Cerebellum (tissue), 4 donors: ENCODE measurements at places on chromosomes 3 and 15. TPM values are rescaled to one million over a fixed set of nuclear protein-coding genes. Genes with fewer than 3 reads are reported as not detected.

CPLX3 gene
- total RNA-seq, result 1.00 TPM

AGTR1 gene
- 7.1 TPM for total RNA-seq

ALS2CL gene
- total RNA-seq, result 3.2 TPM

GOLIM4 gene
- 36.6 TPM for total RNA-seq

DAZL gene
- total RNA-seq, result 0.09 TPM

FAN1 gene
- 31.4 TPM for total RNA-seq

FANCD2OS gene
- not detected for total RNA-seq

CORO2B gene
- total RNA-seq, result 30.2 TPM

ITIH1 gene
- 0.18 TPM for total RNA-seq

DNA sequence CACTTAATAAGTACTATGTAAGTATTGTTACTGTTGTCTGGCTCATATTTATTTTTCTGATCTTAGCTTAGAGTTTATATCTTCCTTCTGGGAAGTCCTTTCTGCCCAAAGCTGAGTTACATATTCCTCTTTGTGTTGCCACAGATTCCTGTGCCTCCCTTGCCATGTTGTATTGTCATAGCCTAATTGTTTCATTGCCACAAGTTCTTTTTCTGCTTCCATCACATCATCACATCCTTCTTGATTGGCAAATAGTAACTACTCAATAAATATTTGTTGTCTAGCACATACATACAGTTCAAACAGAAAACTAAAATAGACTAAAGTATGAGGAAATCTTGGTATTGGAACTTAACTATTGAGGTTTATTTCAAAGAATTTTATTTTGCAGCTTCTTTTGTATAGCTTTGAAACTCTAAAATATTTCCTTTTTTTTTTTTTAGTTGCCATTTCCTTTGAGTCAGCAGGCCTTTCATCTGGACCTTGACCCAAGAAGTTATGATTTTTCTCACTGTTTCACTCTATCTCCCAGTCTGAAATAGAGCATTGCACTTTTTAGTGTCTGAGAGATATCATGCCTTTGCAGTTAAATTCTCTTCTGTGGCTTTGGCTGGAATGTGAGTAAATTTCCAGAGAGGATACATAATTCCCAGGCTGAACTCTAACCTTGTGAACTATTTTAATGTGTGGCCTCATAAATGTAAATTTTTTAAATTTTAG, 98.2 kb downstream of the ZNF609 start:
- no peak for DNase-seq

DNA sequence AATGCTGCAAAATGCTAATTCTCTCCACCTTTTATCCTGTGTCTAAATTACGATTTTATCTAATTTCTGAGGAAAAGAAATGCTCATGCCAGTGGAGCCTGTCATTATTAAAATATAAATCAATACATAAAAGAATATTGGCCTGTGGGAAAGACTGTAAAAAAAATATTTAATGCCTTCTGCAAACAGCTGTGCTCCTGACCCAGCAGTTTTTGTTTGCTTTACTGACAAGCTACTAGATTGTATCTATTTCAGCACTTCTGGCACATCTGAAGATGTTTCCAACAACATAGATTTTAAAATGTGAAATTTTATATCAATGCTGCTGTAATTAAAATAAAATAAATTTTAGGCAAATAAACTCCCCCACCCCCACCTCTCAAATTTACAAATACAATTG, 493.6 kb upstream of the AGTR1 start:
- no peak for DNase-seq

GRCh38 chr3:110253794-110254193, 817.8 kb upstream of the NECTIN3 start:
- DNase-seq, result no peak

DNA sequence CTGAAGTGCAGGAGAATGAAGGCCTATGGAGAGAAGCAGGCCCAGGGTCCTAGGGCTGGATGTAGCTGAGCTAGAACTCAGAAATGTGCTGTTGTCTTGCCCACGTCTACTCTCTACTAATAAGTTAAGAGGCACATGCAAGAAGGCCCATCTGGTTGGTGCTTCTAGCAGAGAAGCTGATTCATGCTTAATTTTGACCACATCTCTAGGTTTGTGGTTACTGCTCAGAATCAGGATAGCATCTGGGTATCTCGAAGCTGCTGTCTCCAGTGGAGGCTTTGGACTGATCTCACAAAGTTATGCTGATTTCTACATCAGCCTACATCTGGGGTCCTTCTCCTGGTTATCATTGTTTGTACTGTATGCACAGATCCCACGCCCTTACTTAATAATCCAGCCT, 87.3 kb downstream of the CACNA1D start:
- DNase-seq, result no peak

DNA sequence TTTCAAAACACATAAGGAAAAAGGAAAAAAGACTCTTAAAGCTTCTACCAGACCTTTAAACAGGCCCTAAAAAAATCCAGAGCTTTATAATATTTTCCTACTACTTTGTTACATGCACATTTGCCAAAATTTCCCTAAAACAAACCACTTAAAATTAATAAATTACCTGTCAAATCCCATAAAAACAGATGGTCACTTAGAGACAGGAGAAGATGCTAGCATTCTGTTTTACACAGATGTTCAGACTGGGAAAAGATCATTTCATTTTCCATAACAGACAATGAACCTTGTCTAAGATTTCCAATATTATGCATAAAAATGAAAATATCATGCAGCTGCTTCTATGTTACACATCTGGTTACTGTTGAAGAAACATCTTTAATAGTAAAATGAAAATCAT, 66.6 kb downstream of the SUCLG2 start:
- no peak for DNase-seq

GRCh38 chr3:177597311-177598096, 400.2 kb upstream of the TBL1XR1 start:
- peak; percentile 27 for DNase-seq

- no peak for DNase-seq
Measured at GRCh38 chr3:155065537-155065936, 14.6 kb upstream of the MME start.

DNA sequence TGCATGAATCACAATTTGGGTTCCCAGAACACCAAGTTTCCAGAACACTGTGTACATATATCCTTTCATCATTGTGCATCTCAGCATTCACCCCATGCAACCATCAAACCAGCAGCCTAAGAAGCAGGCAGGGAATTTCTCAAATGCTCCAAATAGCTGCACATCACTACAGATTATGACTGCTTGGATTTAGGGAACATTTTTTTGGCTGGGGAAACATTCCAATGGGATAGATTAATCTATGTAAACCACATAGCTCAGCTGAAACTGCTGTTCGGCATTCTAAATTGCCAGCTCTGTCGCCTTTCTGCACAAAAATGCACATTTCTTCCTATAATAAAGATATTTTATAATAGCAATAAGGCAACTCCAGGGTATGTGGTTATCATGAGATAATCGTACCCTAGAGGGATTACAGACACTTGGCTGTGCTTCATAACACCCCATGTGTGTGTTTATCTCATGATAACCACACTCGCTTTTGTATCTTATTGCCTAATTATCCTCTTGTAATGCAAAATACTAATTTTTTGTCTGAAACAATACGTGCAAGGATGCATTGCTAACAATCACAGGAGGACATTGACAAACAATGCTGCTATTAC, 483.7 kb upstream of the DPH6 start:
- DNase-seq, result no peak

- no peak for DNase-seq
Measured at GRCh38 chr3:40258555-40258954, 51.0 kb upstream of the EIF1B start.

- DNase-seq, result no peak
Measured at GRCh38 chr3:133211856-133212255, 173.7 kb downstream of the TMEM108 start.

GRCh38 chr15:90009301-90010022, 8.3 kb downstream of the ZNF710 start:
- DNase-seq, result no peak

DNA sequence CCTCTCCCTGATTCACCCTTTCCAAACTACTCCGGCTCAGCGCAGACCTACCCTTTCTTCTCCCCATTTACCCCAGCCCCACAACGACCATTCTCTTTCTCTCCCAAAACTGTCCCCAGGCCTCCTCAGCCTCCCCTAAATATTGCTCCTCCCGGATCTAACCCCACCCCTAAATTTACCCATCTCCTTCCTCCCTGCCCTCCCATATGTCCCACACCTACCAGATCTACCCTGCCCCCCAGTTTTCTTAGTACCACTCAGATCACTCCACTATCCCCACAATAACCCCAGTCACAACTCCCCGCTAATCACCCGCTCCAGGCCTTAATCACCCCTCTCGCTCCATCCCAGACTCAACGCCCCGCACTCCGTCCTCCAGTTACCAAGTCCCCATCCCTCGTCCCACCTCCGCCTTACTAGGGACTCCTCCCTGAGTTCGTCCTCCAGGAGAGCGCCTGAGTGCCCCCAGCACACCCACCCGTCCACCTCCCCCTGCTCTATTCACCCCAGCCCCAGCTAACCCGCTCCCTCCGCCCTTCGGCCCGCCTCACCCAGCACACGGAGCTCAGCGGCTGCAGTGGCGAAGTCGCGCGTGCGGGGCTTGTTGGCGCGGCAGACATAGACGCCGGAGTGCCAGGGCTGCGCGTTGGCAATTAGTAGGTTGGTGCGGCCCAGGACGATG, 18.6 kb upstream of the IGDCC3 start:
- no peak for DNase-seq

DNA sequence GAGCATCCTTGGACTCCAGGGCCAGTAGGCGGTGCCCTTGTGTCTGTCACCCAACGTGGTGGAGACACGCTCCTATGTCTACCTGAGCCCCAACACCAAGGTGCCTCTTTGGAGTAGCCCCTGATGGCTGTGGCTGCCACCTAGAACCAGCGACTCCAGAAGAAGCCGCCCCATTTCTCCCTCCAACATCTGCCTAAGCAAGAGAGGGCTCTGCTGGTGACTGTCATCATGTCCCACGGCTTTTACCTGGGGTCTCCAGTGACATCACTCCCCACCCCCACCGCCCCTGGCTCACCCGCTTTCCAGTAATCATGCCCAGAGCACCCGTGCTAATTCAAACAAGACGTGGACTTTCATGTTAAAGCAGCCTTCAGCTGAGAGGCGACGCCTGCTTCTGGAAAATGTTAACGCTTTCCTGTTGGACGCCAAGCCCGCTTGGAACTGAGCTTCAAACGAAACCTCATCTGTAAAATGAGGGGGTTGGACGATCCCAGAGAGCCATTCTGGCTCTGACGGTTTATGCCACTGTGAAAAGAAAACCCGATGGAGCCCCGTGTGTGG, 57.0 kb downstream of the ISG20 start:
- no peak for DNase-seq

- no peak for DNase-seq
Measured at GRCh38 chr15:50124631-50125030, 5.6 kb upstream of the ATP8B4 start.

DNA sequence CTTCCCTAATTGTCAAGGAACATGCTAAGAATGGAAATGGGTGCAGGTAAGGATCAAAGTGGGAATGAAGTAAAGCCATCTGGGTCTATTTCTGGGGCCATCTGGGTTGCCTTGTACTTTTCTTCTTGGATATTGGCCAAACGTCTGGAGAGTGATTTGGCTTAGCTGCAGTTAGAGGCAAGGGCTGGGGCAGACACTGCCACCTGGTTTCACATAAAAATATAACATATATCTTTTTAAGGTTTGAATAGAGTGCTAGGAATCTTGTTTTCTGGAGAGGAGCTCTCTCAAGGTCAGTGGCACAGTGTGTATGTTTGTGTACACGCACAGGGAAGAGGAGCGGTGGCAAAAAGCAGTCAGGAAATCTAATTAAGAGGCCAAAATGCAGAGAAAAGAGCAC, 24.7 kb upstream of the EOMES start:
- DNase-seq, result no peak

GRCh38 chr15:38128921-38129320, 123.7 kb upstream of the SPRED1 start:
- no peak for DNase-seq

GRCh38 chr3:170317954-170318353, 39.6 kb upstream of the SKIL start:
- DNase-seq, result no peak

DNA sequence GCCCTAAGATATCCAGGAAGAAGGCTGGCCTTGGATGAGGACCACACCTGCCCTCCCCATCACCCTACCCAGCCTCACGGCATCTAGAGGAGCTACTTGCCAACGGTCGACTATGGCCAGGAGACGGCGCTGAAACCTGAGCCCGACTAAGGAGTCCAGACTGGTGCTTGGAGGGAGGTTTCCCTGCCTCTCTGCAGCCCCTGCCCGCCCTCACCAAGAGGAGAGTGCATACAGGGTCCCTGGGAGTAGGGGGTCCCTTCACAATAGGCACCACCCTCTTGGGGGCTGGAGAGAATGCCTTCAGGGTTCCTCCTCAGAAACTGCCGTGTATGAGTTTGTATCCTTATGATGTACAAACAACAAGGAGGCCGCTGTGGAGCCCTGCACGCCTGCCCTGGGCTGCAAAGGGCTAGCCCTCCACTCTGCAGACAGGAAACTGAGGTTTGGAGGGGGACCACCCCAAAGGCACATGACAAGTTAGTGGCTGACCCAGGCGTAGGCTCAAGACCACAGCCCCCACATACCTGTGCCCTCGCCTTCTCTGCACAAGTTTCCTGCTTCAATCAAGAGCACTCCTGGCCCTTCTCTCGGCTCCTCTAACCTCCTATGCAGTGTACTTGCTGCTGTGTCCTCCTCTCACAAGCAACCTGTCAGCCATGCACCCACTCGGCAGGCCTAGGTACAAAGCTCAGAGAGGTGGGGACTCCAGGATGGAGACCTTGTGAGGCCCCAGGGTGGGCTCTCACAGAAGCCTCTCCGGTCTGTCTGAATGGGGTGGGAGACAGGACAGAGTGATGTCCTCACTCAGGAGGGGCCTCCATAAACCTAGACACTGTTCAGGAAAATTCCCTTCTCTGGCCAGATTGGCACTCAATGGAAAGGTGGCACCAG, 7.4 kb downstream of the KLF15 start:
- DNase-seq, result no peak

DNA sequence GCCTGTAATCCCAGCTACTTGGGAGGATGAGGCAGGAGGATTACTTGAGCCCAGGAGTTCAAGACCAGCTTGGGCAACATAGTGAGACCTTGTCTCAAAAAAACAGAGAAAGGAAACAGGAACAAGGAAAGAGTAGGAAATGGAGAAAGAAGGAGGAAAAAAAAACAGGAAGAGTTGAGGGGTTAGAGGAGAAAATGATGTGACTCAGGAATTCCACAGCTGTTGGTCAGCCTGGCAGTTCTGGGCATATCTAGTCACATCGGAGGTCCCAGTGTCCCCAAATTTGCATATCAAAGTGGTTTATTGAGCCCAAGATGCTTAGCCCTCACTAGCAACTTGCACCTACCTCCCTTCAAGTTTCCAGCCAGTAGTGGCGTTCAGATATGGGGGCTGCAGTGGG, 18.8 kb upstream of the JMJD7 start:
- DNase-seq, result no peak

- no peak for DNase-seq
Measured at GRCh38 chr3:32596909-32597369, 26.3 kb upstream of the DYNC1LI1 start.

DNA sequence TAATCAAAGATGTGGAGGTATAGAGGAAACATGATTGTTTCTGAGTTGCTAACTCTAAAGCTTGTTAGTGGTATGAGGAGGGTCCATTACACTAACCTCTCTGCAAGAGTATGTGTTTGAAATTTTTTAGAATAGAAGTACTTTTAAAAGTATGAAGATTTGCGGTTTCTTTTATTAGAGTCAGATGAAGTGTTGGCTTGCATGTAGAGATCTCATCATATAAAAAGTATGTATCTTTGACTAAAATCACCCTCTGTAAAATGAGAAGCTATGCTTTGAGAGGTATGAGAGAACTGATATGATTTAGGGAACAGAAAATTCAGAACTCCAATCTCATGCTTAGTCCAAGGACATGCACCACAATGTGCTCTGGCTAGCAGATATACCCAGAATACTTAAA, 140.4 kb upstream of the MBNL1 start:
- no peak for DNase-seq
